Right hindlimb (tissue), 1 donor: ENCODE measurements at places on chromosomes 4 and X.

- DNase-seq, result peak; percentile 74
Observed at GRCh38 chr4:92120810-92121498, 182.8 kb upstream of the GRID2 start.

DNA sequence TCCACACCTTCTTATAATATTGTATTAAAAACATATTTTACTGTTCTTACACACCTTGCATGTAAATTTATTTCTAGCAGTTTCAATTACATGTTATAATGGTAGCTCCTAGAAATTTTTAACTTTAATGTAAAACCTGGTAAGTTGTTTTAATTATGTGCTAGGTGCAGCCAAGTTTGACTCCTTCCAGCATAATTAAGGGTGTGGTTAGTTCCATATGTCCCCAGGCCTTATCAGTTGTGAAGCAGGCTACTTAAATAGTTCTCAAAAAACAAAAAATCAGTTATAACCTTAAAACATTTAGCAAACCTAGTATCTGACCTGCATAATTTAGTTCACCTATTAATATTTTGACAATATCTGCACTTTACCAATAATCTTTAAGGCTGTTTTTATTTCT, 26.9 kb upstream of the PASD1 start:
- no peak for DNase-seq

DNA sequence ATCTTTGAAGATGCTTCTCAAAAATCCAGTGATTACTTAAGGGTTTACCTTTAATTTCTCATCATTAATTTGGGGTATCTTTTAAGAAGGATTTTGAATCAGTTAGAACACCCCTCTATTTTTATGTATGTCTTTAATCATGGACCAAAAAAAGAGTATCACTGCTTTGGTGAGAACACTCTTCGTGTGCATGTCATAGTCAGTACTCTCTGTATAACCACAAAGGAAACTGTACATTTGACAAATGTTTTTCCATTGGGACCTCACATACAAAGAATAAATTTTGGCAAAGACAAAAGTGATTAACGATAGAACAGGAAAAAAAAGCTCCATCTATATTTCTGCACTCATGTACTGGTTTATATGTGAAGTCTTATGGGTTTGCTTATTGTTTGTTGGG, 31.3 kb downstream of the FAM241A start:
- DNase-seq, result no peak

GRCh38 chrX:31522760-31523159, 450.9 kb upstream of the FTHL17 start:
- DNase-seq, result no peak

DNA sequence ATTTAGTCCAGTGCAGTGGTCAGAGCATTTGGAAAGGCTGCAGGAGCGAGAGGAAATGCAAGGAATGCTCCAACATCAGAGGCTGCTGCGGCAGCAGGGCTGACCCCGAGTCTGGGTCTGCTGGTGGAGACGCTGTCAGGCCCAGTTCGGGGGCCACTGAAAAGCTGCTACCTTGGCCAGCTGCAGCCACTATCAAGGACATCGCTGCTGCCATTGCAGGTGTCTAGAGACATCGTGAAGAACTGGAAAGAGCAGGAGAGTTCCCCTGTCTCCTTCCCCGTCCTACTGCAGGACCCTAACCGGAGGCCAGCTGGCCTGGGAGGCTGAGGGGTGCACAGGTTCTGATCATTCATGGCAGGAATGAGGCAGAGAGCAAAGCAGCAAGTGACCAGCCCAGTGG, 29.5 kb upstream of the GPR78 start:
- no peak for DNase-seq

- no peak for DNase-seq
Observed at GRCh38 chr4:8221985-8222384, 22.9 kb downstream of the SH3TC1 start.

- no peak for DNase-seq
Observed at GRCh38 chr4:176539091-176539784, 219.5 kb downstream of the SPCS3 start.

GRCh38 chrX:115896362-115896761, 274.2 kb upstream of the AGTR2 start:
- DNase-seq, result no peak

- no peak for DNase-seq
Observed at GRCh38 chr4:65014078-65014477, 604.8 kb upstream of the TECRL start.

GRCh38 chr4:176256921-176257320, 12.1 kb downstream of the ASB5 start:
- no peak for DNase-seq

- DNase-seq, result peak; percentile 24
Observed at GRCh38 chrX:107565931-107566603, 62.2 kb upstream of the PRPS1 start.

DNA sequence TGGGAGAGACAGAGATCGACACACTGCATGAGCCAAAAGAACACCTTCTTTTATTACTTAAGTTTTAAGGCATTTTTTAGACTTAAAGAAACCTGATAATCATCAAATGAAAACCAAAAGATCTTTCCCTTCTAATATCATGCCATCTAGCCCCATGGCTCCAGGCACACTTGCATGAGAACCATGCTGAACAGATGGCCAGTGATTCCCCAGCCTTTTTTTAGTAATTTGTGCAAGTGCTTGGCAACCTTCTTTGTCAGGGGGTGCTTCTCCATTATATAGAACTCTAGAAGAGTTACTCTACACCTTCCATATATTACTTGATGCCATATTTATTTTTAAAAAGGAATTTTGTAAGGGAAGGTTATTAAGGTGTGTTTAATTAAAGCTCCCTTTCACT, 182.2 kb upstream of the TEX13C start:
- DNase-seq, result no peak

DNA sequence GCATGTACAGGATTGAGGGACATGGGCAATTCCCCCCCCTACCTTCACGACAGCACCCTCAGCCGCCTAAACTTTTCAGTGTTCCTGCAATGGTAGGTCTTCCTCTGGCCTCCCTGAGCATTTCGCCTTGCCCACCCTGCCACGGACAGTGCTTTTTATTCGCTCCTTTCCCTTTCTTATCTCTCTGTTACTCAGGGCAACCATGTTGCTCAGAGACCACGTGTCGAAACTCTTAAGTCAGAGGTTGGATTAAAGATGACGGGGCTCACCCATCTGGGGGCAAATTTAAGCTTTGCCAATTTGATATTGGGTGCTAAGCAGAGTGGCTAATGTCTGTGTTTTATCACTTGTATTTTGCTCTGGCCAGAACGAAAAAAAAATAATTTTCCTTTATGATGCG, 20.4 kb downstream of the TENM3 start:
- DNase-seq, result no peak

- no peak for DNase-seq
Observed at GRCh38 chr4:108135549-108136209, 33.1 kb downstream of the LEF1 start.

DNA sequence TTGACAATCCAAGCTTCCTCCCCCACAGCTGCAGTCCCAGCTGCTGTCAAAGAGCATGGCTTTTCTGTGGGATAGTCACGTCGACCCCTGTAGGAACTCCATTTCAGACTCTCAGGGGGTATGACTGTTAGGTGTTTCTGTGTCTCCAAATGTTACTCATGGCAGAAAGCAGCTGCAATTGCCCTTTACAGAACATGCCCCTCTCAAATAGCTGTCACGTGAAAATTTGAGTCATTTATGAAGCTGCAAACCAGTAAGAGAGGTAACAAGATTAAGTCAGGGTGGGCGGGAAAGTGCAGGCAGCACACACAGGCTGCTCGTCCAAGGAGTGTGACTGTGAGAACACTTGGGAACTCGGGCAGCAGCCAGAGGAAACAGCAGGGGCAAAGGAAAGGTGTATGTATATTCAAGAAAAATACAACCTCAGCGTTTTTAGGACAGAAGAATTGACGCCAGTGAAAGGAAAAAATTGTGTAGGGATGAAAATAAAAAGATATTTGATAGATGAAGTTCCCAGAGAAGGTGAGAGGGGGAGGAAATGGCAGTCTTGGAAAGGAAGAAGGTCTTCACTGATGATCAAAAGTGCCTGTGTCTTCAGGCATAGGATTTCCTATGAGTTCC, 66.5 kb upstream of the TMEM184C start:
- DNase-seq, result peak; percentile 47

DNA sequence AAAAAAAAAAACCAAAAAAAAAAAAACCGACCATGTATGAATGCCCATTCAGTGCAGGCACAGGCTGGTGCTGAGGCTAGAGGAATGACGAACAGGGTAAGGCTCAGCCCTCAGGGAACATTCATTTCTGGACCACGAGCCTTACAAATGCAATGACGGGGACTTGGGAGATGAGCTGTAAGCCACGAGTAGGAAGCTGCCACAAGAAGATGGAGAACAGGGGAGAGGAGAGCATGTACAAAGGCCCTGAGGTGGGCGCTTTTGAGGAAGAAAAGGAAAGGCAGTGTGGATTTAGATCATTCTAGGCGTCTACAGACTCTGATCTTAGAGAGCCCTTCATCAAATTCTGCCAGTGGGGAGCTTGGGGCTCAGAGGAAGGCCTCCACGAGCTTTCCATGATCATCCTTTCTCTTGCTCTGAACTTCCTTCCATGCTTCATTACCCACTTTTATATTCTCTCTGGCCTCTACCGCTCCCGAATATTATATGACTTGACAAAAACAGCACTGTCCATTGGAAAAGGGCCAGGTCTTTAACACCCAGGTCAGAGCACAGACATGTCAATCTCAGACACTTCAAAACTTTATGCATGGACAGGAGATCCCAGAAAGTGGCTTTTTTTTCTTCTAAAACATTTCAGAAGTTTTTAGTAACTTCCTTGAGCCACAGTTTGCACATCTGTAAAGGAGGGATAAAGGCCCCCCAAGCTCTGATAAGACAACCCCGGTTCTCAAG, 3.3 kb upstream of the ZNF518B start:
- DNase-seq, result no peak

- no peak for DNase-seq
Observed at GRCh38 chrX:150334981-150335380, 28.1 kb upstream of the MAMLD1 start.

DNA sequence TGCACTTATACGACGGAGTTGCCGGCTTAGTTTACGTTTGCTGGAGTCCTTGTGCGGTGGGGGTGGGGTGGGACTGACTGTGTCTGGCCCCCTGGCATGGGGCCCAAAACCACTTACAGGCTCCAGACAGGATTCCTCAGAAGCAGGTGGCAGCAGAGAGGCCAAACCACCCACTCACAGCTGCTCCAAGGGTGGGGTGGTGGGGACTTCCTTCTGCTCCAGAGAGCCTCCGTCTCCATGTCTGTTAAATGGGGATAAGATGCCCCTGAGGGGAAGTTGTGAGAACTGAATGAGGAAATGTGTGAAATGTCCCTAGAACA, 36.7 kb downstream of the PSAPL1 start:
- DNase-seq, result peak; percentile 82

DNA sequence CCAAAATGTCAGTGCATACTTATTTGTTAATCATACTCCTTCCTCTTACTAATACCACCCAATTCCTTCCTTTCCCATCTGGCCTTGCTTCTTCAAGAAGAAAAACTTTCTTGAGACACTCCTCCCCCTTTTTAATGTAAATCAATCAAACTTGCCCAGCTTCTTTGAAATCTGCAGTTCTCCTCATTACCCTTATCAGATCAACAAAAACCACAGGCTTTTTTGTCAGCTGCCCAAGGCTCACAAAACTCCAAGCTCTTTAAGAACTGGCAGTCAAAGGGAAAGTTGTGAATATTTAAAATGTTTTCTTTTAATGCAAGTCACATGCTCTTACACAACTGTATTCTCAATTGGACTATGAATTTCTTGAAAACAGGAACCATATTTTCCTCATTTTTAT, 11.3 kb upstream of the MYOZ2 start:
- no peak for DNase-seq

DNA sequence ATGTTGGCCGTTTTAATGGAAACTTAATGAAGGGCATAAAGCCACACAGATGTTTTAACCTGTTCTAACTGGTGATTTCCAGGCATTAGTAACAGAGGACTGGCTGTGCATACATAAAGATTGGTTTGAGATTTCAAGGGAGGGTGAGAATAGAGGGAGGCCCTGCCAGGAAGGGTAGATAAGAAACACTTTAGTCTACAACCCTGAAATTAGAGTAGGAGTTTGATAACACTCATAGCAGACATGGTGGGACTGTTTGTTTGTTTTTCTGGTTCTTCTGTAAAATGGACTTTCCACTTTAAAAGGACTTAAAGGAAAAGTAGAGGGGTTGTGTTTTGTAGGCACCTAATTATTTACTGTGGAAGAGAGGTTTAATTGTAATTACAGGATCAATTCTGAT, 16.2 kb downstream of the SLC4A4 start:
- DNase-seq, result no peak

DNA sequence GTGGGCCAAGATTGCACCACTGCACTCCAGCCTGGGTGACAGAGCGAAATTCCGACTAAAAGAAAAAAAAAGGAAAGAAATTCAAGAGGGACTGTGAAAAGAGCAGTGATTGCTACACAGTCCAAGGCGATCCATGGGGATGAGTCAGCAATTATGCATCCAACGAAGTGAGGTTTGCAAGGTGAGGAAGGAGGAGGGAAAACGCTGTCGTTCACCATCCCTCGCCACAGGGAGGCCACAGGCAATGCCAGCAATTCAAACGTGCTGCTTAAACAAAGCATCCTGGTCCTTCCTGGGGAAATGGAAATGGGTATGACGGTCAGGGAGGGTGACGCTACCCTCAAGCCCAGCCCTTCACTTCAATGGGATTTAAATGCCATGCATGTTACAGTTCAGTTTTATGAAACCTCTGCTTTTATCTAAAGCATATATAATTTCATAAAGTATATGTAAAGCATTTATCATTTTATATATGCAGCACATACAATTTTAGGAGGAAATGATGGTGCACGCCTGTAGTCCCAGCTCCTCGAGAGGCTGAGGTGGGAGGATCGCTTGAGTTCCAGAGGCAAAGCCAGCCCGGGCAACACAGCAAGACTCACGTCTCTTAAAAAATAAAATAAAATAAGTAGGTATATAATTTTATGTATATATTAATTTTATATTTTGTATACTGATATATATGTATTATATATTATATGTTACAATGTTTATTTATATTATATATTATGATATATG, 108.7 kb downstream of the DHRSX start:
- DNase-seq, result no peak

- DNase-seq, result no peak
Observed at GRCh38 chrX:148288451-148288850, 212.0 kb upstream of the AFF2 start.

DNA sequence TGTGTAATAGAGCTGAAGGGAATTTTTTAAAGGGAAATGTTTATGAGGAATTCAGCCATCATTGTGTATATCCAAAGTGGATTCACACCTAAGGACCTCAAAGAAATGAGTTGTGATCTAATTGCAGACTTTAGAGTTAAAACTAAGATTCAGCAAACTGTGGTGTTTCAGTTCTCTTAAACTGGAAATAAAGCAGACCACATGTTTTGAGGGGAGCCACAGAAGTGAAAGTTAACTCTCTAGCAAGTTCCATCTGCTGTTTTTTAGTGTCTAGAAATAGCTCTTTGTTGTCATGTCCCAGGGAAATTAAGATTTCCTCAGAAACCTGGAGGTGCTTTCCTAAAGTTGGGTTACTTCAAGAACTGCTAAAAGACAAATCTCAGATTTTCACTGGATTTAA, 97.3 kb upstream of the DDX3X start:
- DNase-seq, result no peak

DNA sequence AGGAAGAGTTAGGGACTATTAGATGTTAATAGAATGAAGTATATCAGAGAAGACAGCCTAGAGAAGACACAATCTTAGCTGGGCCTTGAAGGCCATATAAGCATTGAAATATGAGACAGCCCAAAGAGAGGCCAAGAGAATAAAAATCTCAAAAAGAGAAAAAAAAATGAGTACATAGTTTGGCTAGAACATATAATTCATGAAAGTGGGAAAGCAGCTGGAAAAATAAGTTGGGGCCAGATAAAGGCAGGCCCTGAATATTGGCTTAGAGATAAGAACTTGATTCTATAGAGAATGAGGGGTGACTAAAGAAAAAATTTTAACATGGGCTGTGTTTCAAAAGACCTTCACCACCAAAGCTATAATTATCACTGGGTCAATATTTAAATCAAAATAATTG, 7.4 kb upstream of the UTP3 start:
- no peak for DNase-seq
